ENCODE measurements at places on chromosomes 13 and 19.

- DNase-seq: no peak
Measured at GRCh38 chr19:6723738-6724137, 3.3 kb upstream of the C3 start.

DNA sequence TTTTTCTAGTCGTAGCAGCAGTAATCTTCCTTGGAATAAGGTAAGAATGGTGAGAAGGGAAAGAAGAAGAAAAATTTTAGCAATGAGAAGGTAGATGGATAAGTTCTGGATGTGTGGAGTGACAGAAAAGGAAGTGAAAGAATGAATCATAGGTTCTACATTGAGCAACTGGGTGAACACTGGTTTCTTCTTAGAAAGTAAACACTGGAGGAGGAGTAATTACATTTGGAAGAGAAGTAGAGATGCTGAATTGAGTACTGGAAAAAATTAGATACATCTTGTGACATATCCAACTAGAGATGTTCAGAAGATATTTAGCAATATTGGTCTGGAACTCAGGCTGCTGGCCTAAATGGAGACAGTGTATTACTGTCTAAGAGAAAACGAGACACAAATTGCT is 148.5 kb downstream of the GPC5 start:
- DNase-seq: no peak

DNA sequence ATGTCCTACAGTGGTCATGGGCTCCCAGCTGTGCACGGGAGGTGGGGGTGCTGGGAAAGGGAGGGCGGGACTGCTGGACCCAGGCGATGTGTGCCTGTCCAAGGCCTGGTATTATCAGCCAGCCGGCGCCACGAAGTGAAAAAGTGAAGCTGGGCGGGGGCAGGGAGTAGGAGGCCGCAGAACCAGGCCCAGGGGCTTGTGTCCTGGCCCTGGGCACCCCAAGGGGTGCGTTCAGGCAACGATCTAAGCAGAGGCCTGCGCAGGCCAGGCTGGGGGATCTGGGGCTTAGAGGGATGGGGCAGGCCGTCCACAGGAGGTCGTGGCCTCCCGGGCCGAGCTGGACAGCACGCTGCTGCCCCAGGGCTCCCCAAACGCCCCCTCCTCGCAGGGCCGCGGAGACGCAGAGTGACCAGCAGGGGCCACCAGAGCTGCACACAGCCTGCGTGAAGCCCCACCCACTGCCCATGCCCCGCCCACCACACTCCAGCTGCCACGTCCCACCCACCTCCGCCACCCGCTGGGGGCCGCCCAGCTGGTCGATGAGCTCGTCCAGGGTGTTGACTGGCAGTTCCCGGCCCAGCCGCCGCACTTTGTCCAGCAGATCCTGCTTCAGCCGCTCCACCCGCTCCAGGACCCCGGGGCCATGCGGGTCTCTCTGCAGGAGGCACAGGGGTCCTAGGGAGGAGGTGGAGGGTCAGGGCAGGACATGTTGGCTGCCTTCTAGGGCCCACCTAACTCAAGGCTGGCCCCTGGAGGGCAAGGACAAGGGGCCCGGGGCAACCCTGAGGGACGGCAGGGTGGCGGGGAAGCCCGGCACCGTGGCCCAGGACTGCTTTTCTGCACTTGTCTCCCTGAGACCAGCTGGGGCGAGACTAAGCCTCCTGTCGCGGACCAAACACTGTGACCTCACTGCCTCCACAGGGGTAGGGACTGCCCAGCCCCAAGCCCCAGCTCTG is 9.5 kb downstream of the GPX4 start:
- peak; percentile 63 for DNase-seq

GRCh38 chr19:43606569-43607229 is 5.2 kb upstream of the SRRM5 start:
- DNase-seq: no peak

GRCh38 chr13:42063105-42063504 is 14.7 kb downstream of the DGKH start:
- DNase-seq: no peak

DNA sequence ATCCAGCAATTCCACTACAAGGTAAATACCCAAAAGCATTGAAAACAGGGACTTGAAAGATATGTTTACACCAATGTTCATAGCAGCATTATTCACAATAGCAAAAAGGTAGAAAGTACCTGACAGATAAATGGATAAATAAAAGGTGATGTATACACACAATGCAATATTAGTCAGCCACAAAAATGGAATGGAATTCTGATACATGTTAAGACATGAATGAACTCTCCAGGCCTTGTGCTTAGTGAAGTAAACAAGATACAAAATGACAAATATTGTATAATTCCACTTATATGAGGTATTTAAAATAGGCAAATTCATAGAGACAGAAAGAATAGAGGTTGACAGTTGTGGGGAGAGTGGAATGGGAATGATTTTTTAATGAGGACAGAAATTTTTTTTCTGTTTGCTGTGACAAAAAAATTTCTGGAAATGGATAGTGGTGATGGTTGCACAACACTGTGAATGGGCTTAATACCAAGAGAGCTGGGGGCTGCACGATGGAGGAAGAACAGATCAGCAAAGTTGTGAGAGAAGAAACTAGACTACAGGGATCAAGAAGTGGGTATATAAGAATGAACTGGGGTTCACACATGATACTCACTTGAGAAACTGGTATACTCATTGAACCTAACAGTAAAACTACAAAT is 137.2 kb downstream of the MZT1 start:
- DNase-seq: no peak

GRCh38 chr19:7159105-7159933 is 89.8 kb downstream of the ZNF557 start:
- no peak for DNase-seq

DNA sequence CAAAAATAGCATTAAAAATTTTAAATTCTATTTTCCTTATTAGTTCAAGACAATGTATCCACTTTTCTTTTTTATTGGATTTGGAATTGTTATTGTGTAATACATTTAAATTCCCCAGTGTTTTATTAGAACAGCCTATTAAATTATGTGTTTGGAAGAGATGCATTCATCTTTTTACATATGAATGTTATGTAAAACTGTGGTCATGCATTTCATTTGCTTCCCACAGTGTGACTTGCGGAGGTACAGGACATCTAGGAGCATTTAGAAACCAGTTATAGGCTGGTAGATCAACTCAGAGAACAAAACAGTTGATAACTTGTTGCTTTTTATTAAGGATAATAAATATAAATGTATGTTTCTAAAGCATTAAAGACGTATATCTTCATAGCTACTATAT is 335.5 kb upstream of the TMTC4 start:
- DNase-seq: no peak

DNA sequence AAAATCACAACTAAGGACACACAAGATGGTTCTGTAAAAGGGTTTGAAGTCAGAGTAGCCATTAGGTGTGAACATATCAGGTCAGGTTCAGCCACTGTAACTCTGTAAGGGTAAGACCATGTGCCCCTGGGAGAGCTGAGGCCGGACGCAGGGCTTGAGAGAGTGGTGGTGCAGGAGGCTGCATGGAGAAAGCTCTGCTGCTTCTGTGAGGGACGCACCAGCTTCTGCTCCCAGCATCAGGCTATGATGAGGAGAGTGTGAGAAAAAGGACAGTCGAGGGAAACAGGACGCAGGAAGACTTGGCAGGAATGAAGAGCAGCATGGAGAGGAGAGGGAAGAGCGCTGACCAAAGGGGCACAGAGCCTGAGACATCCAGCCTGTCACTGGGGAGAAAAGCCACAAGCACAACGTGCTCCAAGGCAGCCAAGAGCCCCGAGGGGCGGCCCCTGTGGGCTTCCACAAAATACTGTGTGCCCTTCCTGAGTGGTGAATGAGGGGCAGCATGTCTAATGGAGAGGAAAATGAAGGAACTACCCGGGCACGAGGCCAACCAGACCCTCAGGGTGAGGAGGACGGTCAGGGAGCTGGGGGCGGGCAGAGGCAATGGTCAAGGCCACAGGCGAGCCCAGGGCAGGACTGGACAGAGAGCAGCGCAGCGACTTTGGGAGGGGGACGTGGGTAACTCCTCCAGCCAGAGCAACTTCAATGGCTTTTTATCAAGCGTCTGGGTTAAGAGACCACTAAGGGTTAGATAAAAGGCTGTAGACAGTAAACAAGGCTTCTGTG is 107.7 kb downstream of the COL4A1 start:
- DNase-seq: no peak

- DNase-seq: no peak
Measured at GRCh38 chr19:335486-336066, 9.0 kb downstream of the MIER2 start.

DNA sequence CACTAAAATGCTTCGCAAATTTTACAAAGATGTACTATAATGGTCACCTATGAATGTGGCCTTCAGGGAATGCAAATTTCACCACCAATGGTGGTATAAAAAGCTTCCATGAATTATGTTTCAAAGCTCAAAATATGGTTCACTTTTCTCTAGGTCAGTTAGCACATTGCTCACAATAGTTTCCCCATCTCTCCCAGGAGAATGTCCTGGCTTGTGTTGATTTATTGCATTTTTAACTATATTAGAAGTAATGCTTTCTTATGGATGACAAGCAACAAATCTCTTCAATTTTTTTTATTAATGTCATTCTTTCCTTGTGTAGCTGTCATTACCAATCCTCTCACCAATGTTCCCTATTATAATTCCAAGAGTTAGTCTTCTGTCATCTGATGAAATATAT is 621.2 kb downstream of the TBC1D4 start:
- no peak for DNase-seq

DNA sequence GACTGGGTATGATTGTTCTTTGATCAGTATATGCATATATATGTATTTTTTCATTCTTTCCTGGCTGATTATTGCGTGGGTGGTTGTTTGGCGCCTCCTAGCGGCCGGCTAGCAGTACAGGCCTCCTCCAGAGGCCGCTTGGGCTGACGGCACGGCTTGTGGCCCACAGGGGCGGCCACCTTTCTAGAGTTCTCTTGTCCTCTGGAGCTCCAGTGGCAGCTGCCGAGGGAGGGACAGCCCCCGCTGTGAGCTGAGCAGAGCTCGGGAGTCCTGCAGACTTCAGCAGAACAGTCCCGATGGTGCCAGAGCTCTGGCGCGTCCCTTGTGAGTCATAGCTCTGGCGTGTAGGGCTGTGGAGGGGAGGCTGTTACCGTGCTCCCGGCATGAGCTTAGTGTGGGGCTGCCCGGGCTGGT is 22.5 kb upstream of the ZNF429 start:
- no peak for DNase-seq

- DNase-seq: no peak
Measured at GRCh38 chr13:41707194-41707821, 250.0 kb downstream of the RGCC start.

DNA sequence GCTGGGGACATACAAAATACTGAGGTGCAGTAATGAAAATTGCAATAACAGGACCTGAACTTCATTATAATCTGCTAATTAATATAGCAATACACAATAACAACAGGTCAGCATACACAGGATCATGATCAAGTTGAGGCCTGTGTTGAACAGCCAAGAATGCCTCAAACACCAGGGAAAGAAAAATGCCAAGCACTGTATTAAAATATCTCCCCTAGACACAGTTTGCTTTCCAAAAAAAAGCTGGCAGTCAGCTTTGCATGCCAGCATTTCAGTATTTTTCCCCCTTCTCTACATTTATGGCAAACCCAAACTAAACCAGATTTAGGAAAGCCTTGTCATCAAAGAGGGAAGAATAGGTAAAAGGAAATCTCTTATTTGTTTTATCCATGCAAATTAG is 226.9 kb downstream of the LHFPL6 start:
- DNase-seq: no peak

DNA sequence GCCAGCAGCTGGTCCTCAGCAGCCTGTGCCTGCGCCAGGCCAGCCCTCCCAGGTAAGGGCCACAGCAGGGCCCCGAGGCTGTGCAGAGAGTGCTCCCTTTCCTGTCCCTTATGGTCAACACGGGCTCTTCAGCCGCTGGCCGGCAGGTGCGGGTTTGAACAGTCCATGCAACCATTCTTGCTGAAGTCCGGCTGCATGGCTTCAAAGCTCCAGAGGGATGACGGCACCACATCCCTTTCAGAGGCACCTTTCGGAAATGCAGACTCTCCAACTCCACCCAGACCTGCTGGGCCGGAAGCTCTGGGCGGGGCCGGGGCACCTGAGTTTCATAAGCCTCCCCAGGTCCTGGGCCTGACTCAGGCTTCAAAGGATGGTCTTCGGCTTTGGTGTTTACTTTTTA is 81.3 kb downstream of the SPACA7 start:
- no peak for DNase-seq

GRCh38 chr13:37526710-37527473 is 71.7 kb downstream of the POSTN start:
- no peak for DNase-seq

GRCh38 chr13:20991741-20992520 is 69.5 kb downstream of the LATS2 start:
- no peak for DNase-seq

- DNase-seq: no peak
Measured at GRCh38 chr13:77749344-77749880, 51.9 kb downstream of the SLAIN1 start.

GRCh38 chr13:99363391-99363790 is 56.2 kb upstream of the GPR183 start:
- no peak for DNase-seq

- DNase-seq: peak; percentile 78
Measured at GRCh38 chr13:92806215-92806614, 420.4 kb upstream of the GPC6 start.

GRCh38 chr19:33393286-33394005 is 19.9 kb downstream of the CEBPG start:
- no peak for DNase-seq

- peak; percentile 85 for DNase-seq
Measured at GRCh38 chr13:28138756-28139470, 568 bp downstream of the PAN3 start.

- DNase-seq: peak; percentile 49
Measured at GRCh38 chr13:24215732-24216131, 55.2 kb downstream of the SPATA13 start.

DNA sequence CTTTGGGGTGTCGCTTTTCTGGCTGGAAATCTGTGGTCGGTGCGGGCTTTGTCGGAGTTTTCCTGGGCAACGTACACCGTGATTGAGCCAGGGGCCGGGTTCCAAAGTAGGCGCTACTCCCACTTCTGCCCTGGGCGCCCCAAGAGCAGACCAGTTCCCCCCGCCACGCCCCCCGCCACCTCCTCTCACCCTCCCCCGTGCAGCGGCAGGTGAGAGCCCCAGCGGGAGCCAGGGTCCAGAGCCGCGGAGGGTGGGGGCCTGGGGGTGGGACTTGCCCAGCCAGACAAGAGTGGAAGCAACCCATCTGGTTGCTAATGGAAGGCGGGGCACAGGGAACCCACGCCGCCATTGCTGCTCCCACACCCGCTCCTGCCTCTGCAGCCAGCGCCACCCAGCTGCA is 2195.9 kb downstream of the PCDH9 start:
- DNase-seq: no peak

GRCh38 chr13:109529964-109530363 is 256.4 kb downstream of the IRS2 start:
- no peak for DNase-seq

Measured in ACHN (cell line).